ENCODE measurements at places on chromosomes 11 and 22.

DNA sequence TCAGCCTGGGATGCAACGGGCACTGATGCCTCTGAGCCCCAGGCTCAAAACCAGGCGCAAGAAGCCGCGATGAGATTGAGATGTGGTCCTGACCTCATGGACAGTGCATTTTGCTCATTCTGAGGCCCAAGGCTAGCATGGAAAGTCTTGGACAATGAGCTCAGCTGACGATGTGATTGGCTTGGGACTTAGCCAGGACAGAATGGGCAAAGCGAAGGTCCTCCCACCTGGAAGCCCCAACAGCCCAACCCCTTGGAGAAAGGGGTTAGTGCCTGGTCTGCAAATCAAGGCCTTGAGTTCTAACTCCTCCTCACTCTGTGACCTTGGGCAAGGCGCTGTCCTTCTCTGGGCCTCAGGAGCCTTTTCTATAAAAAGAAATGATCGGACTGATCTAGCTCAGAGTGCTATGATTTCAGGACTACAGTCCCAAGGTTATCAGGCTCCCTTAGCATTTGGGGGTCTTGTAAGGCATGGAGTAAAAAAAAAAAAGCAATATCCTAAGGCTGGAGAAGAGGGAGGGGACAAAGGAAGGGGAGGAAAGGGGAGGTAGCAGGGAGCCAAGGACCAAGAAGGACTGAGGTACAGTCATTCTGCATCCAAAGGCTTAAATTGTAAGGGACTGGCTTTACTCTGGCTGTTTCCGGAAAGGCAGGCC, 2.7 kb downstream of the SLC43A3 start:
- no peak for DNase-seq

DNA sequence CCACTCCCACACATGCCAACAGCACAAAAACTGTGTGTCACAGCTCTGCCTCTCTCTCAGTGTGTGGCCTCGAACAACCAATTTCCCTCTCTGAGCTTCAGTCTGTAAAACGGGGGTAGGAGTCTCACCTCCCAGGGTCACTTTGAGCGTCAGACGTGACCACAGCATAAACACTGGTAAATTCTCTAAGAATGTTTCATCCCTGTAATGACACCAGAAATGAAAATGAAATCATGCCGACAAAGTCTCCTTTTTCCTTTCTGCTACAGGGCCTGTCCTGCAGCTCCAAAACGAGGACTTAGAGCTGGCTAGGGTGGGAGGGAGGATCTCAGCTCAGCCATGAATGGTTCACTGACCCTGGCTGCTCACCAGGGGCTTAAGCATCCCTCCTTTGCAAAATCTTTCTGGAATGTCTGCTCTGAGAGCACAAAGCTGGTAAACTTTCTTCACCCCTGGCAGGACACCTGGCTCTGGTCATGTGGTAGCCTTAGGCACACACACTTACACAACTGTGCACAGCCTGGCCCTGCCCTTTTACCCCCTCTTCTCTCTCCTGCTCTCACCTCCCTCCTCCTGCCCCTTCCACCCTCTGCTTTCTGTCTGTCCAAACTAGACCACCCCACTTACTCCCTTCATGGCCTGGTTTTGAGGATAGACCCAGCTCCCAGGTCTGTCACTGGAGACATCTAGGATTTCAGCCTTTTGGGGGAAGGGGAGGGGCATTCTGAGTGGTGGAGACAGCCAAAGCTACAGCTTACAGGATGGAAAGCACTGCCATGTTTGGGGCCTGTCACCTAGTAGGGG, 12.3 kb upstream of the TSKU start:
- peak; percentile 94 for DNase-seq

- DNase-seq = no peak
Observed at GRCh38 chr22:25007444-25008106, 55.1 kb downstream of the KIAA1671 start.

GRCh38 chr11:114239753-114240161, 56.4 kb upstream of the NNMT start:
- no peak for DNase-seq

DNA sequence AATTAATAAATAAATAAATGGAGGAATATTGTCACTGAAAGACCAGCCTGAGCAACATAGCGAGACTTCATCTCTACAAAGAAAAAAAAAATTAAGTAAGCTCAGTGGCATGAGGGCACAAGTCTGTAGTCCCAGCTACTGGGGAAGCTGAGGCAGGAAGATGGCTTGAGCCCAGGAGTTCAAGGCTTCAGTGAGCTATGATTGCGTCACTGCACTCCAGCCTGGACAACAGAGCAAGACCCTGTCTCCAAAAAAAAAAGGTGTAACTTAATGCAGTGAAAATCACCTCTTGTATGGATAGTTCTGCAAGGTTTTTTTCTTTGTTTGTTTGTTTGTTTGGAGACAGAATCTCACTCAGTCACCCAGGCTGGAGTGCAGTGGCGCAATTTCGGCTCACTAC, 4.6 kb upstream of the SYNGR1 start:
- DNase-seq = no peak

GRCh38 chr11:24198481-24198880, 298.4 kb upstream of the LUZP2 start:
- DNase-seq = no peak

- DNase-seq = no peak
Observed at GRCh38 chr22:46712288-46712687, 25.8 kb downstream of the CERK start.

DNA sequence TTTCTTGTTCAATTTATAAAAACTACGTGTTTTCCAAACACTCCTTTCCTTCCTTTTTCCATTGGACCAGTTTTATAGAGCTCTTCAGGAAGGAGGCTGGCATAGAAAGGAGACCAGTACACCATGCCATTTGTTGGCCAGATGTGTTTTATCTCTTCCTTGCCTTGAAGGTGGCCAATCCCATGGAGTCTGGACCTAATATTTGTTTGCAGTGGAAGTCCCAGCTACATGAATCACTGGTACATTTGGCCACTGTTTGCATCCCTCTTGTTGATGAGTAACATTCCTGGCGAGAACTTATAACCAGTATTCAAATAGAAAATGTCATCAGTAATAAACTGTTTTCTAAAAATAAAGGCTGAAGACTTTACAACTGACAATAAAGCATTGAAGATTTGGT, 110.2 kb downstream of the ANO3 start:
- peak; percentile 95 for DNase-seq

DNA sequence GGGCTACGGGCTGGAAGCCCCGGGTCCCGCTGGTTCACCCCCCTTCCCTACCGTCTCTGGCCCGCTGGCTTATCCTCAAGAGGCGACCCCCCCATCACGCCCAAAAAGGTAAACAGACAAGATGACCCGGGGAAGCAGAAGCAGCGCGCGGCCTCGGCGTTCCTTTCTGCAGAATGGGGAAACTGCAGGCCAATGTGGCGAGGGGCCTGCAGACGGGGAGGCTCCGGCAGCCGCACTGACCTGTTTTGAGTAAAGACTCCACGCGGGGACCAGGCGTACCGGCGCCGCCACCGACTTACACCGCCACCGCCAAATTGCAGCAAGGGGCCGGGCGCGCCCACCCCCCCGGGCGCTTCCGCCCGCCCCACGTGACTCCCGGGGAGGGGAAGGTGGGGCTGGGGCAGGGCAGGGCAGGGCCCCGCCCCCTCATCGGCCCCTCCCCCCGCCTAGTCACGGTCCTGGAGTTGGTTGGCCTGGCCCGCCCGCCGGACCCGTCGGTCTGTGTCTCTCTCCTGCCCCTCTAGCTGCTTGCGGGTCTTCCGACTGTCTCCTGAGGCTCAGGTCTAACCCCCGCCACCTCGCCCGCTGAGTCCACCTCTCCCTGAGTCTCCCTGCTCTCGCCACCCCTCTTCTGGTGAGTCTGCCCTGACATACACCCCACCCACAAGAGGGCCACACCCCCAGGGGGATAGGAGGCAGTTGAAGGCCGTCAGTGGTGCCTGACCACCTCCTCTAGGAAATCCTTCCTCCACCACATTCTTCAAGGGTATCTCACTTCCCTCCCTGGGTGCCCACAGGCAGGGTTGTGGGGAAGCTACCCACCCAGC, at the start of gene ARAP1:
ARAP1 (minus strand) TSS at position 321 of the 827 bp plus-strand sequence. CDS start 25,280 bp downstream, outside the sequence.
- peak; percentile 66 for DNase-seq

- no peak for DNase-seq
Observed at GRCh38 chr22:24089951-24090350, 78.8 kb downstream of the CABIN1 start.

- DNase-seq = no peak
Observed at GRCh38 chr11:70878366-70878765, 374.0 kb downstream of the SHANK2 start.

DNA sequence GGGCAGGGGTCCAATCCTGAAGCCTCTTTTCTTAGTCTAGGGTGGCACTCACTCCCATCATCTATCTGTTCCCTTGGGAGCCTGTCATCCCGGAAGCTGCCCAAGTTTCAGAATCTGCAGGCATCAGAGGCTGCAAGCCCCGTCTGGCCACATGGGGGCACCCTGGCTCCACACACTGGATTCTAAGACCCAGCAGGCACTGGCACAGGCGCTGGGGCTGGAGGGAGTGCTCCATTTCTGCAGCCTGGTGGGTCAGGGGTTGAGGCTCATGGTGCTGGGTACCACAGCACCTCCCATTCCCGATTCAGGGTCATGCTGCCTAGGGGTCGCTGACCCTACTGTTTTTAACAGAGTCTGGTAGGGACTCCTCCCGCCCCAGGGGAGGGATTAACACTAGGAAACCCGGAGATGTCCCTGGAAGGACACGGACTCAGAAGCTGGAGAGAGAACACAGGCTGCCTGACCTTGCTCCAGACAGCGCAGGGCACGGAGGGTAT, 243.9 kb upstream of the SYN3 start:
- peak; percentile 45 for DNase-seq

- no peak for DNase-seq
Observed at GRCh38 chr22:30025221-30025620, 55.0 kb upstream of the HORMAD2 start.

- no peak for DNase-seq
Observed at GRCh38 chr11:12897867-12898266, 111.2 kb upstream of the RASSF10 start.

- no peak for DNase-seq
Observed at GRCh38 chr11:20159466-20160381, 551 bp downstream of the DBX1 start.

- peak; percentile 46 for DNase-seq
Observed at GRCh38 chr11:108906826-108907225, 242.0 kb downstream of the DDX10 start.

- peak; percentile 46 for DNase-seq
Observed at GRCh38 chr11:12679471-12679870, 5.2 kb downstream of the TEAD1 start.

GRCh38 chr11:44581246-44581645, 15.8 kb downstream of the CD82 start:
- no peak for DNase-seq

GRCh38 chr11:111639226-111639925, 37.1 kb downstream of the SIK2 start:
- DNase-seq = no peak

DNA sequence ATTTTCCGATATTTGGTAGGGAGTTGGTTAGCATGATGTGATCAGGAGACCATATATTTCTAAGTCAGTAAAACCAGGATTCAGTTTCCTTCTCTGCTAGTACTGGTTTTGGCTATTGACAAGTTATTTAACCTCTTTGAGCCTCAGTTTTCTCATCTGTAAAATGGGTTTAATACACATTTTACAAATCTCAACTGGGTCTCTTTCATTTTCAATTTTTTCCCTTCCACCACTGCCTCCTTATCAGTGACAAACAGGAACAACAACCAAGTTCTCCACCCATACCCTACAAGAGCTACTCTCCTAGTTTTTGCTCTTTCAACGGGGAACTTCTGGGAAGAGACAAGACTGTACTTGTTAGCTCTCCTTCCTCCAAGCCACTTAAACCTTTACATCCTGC, 6.2 kb upstream of the APLP2 start:
- DNase-seq = no peak

- no peak for DNase-seq
Observed at GRCh38 chr22:38353142-38353629, 36.0 kb upstream of the CSNK1E start.

DNA sequence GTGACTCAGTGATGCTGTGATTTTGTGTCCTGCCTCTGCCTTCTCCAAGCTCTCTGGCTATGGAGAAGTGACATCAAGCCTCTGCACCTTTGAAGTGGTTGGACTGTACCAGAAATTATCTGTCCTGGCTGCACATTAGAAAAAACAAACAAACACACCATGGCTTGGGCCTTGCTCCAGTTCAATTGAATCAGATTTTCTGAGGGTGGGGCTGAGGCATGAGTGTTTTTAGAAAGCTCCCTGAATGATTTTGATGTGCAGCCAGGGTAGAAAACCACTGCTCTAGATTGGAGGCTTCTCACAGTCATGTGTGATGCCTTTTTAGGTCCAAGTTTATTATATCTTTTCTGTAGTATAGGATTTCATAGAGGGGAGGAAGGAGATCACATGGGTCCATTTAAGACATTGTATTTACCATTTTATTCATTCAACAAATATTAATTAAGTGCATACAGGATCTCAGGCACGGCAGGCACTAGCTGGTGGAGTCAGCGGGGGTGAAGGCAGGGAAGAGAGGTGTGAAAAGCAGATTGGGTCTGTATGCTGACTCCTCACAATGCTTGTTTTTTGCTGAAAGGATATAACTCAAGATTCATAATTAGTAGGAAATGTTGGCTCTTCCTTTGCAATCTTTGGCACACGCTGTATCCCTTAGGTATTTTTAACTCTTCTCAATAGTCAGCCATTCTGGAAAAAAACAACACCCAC, 7.1 kb upstream of the VSTM5 start:
- peak; percentile 34 for DNase-seq

DNA sequence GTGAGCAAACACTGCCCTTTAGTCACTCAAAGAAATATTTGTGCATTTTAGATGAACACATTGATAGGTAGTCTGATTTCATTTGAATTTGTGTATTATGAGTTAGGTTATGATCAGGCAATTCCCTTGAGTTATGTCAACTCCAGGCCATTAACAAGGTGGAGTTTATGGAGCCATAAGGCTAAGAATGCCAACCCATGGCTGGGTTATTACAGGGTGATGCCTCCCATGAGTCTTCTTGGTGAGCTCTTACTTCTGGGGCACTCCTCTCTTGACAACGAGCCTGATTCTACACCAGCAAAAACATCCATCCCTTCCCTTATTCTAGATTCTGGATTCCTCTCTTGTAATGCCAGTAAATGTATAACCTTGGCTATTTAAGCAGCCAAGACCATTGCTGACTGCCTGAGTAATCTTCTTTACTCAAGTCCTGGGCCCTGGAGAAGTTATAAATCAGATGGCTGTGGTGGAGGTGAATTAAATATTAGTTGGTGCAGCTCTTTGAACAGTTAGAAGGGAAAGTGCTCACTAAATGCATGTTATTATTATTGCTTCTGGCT, 645.7 kb upstream of the TENM4 start:
- DNase-seq = no peak
